ENCODE measurements at places on chromosomes 7 and 10. TPM values are rescaled to one million over a fixed set of nuclear protein-coding genes. Genes with fewer than 3 reads are reported as not detected.

GRCh38 chr7:100566018-100566531 lies 7.6 kb downstream of the SAP25 start:
- DNase-seq, result no peak

DNA sequence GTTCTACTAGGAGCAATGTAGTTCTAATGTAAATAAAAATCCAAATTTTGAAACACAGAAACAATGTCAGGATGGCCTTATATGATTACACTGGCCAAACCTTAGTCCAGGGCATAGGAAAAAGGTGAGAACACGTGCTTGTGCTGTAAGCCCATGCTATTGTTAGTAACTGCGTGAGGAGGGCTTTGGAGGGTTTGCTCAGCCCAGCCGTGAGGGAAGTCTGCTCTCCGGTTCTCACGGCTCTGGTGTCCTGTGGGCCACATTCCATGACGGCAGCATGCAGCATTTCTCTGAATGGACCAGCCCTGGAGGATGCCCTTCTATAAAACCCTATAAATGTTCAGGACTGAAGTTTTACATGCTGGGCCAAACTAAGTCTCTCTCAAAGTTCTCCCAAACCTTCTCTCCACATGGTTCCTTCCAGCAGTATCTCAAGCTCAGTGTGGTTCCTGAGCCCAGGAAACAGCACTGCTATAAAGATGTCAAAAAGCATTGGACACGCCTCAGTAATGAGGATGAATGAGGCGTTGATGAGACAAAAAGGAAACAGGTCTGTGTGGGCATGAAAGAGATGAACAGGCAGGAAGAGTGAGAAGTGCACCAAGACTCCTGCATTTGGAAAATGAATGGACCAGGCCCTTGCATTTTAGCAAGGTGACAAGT lies 174.8 kb upstream of the CDCA7L start:
- no peak for DNase-seq

- peak; percentile 71 for DNase-seq
Observed at GRCh38 chr10:50501478-50501877, 122.3 kb downstream of the SGMS1 start.

- no peak for DNase-seq
Observed at GRCh38 chr7:136900005-136900404, 31.6 kb downstream of the CHRM2 start.

DNA sequence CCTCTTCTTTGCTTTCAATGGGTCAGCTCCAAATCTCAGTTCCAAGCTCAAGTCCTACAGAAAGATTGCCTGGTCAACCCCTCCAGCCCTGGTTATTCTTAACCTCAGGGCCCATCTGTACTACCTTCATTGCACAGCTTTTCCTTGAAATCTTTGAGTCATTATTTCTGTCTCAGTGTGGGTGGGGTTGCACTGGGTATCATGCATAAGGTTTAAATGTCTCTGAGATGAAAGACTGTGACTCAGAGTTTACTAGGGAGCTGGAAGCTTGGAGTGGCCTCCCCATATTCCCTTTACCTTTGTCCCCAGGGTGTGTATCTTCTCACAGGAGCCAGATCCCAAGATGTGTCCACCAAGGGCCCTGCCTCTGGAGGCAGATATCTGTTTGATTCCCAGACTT lies 3.3 kb upstream of the OR6V1 start:
- no peak for DNase-seq

DNA sequence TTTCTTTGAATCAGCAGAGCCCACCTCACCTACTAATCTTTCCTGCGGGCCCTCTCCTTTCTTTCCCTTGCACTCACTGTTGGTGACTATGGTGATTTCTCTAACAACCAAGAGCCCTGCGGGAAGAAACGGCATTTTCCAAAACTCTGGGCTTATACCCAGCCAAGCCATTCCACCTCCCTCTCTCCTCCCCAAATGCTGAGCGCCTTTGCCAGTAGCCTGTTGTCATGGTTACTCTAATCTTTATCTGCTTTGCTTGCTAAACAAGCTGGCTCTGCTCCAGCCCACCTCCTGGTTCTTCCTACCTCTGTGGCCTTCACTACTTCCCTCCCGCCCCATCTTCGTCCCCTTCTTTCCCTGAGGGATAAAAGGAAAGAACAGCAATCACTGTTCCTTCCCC lies 86.7 kb downstream of the DGKI start:
- no peak for DNase-seq

- no peak for DNase-seq
Observed at GRCh38 chr7:122123746-122124145, 20.3 kb downstream of the AASS start.

DNA sequence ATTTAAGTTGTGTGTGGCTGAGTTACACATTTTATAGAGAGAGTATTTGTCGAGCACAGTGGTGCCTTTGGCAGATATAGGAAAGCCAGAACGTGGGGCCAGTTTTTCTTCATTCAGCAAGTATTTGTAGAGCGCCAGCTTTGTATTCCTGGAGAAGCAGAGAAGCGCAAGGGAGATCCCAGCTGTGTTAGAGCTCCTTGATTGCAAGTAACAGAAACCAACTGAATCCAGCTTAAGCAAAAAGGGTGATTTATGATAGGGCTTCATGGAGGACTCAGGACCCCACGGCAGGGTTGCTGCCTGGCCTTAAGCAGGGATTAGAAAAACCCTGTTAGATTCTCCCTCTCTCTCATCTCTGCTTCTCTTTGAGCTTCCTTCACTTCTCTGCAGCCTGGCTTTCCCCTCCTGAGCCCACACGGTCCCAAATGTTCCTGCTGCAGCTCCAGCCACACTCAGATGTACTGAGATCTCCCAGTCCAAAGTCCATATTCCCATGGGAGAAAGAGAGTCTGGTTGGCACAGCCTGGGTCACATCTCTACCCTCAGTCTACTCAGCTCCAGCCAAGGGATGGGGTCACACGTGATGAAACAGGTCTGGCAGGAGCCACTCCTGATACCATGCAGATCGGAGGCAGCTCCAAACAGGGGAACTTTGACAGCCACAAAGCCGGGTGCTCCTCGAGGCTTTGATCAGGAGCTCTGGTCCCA lies 16.7 kb downstream of the UBTD1 start:
- DNase-seq, result no peak

Gene AIFM2
- 40.3 TPM for total RNA-seq
